ENCODE measurements at places on chromosomes 3 and 15.

GRCh38 chr3:114542359-114542758 lies 248.5 kb downstream of the TIGIT start:
- no peak for DNase-seq

GRCh38 chr15:63764124-63764803 lies 69.5 kb downstream of the HERC1 start:
- no peak for DNase-seq

- DNase-seq, result no peak
These were observed 997.9 kb upstream of the ALCAM start for GRCh38 chr3:104368760-104369159.

DNA sequence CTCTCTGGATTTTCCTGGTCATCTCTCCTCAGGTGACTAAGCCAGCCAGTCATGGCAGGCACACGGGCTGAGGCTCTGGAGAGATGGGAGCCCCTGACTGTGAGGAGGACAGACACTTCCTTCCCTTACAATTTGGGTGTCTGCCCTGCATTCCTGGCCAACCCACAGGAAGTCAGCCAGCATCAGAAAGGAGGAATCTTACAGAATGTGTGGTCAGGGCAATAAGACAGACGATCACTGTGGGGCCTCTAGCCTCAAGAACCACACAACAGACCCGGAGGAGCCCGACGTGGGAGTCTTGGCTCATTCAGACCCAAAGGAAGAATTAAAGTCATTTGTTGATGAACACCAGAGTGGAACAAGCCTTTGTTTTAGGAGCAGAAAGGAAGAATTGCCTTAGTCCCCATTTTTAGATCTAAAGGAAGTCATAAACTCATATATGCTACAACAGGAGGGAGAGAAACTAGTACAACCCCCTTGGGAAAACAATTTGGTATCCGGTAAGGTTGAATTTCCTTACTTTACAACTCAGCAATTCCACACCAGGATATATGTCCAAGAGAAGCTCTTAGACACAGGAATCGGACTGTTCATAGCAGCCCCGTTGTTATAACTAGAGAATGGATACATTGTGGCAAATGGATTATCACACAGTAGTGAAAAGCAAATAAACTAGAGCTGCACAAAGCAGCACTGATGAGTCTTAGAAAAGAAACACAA lies 62.2 kb downstream of the ABTB1 start:
- no peak for DNase-seq

DNA sequence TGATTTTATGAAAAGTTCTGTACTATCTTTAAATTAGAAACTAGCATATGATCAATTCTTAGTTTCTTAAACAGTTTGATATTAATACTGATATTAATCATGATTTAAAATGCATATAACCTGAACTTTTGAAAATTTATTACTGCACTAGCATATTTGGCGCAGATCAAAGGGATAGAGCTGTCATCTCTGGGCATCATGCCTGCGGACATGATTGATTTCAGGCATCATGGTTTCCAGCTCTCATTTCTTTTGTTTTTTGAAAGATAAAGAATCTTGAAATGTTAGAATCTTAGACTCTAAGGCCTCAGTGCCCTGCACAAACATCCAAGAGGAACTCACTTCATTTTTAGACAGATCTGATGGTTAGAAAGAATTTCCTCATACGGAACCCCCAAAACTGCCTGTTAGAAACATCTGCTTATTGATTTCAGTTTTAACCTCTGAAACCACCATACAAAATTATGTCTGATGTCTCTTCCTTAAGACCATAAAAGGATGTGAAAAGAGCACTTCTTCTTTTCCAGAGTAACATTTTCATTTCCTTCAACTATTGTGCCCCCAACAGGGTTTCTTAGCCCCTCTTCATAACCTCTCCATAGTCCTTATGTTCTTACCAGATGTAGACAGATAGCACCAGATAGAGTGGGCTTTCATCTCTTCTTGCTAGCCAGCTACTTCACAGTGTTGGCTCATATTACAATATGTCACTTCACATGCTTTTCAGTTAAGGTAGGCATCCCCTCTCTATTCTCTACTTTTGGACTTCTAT lies 110.8 kb downstream of the BBX start:
- no peak for DNase-seq

- no peak for DNase-seq
These were observed 1035.3 kb upstream of the GBE1 start for GRCh38 chr3:82796765-82797164.

- DNase-seq, result no peak
These were observed 278.5 kb downstream of the PLOD2 start for GRCh38 chr3:145882436-145882835.

GRCh38 chr3:152436707-152437590 lies 168.2 kb downstream of the MBNL1 start:
- no peak for DNase-seq

DNA sequence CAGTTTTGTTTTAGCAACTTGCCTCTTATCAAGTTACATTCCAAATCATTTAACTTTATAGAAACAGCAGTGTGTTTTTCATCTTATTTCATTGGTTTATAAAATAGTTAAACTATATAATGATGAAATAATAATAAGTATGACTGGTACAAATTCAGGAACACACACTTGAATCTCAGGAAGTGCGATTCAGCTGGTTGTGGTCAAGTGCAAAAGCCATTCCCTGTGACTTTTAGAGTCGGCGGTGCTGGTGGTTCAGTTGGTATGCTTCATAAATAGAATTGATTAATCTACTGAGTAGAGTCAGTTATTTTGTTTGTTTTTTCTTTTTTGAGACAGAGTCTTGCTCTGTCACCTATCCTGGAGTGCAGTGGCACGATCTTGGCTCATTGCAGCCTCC lies 22.7 kb downstream of the SACM1L start:
- no peak for DNase-seq

DNA sequence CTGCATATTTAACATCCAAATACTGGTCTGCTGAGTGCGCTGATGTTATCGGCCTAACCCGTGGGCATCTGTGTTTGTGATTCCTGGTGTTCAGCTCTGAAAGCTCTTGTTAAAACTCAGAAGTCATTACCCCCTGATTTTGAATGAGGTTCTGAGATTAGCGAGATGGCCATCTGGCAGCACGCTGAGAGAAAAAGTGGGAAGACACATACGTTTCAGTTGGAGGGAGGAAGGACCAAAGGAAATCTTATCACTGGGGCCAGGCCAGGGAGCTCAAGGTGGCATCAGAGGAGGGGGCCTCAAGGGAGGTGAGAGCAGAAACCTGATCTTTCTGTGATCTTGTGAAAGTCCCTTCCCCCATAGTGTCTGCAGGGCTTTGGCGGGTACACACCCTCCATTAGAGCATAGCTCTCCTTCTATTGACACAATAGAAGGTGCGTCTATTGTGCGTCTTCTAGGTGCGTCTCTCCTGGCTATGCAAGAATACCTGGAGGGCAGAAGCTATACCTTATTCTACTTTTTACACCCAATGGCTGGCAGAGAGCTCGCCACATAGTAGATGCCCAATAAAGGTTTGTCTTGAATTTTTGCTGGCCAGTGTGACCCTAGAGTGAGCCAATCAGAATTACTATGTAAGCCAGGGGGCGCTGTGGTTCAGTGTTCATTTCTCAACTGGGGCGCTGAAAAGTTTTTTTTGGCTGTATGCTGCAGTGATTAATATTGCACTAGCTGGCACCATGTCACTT lies 182.4 kb downstream of the SHQ1 start:
- DNase-seq, result peak; percentile 68

DNA sequence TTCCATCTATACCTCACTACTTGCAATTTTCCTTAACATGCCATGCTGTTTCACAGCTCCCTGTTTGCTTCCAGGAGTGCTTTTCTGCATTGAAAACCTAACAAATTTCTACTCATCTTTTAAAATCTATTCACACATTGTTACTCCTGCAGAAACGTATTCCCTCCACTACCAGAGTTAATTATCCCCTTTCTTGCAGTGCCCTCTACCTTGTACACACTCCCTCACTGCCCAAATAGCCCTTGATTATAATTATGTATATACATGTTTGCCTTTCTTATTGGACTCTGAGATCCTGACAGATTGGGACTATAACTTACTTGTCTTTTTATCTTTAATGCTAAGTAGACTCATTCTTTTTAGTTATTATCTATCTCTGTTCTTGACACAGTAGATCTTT lies 325.0 kb downstream of the OXSM start:
- no peak for DNase-seq

GRCh38 chr3:72523429-72524151 lies 324.7 kb downstream of the SHQ1 start:
- DNase-seq, result no peak

GRCh38 chr3:183527428-183528379 lies 27.8 kb downstream of the KLHL6 start:
- no peak for DNase-seq

DNA sequence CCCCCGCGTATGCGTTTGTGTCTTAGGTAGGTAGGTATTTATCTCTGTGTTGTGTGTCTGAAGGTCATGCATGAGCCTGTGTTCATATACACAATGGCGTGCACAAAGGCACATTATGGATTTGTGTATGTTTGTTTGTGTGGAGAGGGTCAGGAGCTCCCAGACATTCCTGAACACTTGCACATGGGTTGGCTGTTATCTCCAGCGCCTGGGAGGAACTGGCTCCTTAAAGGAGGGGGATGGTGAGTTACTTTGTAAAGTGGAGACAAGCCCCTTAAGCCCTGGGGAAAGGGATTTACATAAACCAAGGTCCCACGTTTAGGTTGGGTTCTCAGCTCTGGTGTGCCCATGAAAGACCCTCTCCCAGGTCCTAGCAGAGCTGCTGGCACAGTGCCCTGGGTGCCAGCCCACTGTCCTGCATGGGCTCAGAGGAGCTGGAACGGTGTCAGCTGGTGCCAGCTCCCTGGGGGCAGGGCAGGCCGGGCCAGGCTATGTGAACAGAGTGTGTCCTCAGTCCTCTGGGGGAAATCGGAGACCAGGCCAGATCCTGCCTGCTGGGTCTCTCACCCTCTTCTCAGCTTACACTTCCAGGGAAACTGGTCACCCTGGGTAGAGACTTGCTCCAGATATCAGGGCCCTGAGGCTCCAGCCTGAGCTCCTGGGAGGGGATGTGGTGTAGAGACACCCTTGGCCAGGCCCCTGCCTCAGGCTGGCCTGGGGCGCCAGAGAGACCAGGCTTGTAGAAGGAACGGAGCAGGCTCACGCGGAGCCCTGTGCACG lies 25.1 kb downstream of the SNX33 start:
- no peak for DNase-seq

- peak; percentile 26 for DNase-seq
These were observed 141.3 kb upstream of the CCDC54 start for GRCh38 chr3:107235928-107236315.

- no peak for DNase-seq
These were observed 87.4 kb downstream of the THSD4 start for GRCh38 chr15:71202712-71203111.

- no peak for DNase-seq
These were observed 3.7 kb upstream of the SQOR start for GRCh38 chr15:45630917-45631691.

- DNase-seq, result no peak
These were observed 508.3 kb downstream of the SOX2 start for GRCh38 chr3:182220013-182220412.

- no peak for DNase-seq
These were observed 2.1 kb upstream of the ALAS1 start for GRCh38 chr3:52195823-52196331.

- no peak for DNase-seq
These were observed 35.1 kb upstream of the CPB1 start for GRCh38 chr3:148792516-148792915.

DNA sequence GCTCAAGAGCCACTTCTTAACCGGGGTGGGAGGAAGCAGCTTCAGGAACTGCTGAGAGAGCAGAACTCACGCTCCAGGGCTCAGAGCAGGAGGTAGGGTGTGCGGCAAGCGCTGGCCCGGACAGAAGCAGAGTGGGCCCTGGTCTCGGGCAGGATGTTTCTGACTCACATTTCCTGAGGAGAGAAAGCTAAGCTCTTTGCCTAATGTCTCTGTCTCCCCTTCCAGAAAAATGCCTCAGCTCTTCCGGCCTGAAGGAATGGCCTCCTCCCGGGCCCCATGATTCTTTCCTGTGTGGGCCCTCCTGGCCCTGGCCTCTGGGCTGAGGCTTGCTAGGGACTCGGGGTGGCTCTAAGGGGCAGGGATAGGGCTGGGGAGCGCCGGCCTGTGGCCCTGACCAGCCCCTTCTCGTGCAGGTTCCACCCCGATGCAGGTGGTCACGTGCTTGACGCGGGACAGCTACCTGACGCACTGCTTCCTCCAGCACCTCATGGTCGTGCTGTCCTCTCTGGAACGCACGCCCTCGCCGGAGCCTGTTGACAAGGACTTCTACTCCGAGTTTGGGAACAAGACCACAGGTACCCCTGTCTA lies 4.1 kb upstream of the STAB1 start:
- DNase-seq, result no peak

DNA sequence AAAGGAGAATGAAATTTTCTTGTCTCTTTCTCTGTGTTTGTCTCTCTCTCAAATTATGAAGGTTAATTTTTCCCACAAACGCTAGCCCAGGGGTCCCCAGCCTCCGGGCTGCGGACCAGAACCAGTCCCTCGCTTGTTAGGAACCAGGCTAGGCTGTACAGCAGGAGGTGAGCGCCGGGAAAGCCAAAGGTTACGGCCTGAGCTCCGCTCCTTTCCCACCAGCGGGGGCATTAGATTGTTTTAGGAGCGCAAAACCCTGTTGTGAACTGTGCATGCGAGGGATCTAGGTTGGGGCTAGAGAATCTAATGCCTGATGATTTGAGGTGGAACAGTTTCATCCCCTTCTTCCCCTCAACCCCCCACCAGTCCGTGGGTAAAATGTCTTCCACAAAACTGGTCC lies 74.7 kb upstream of the ZNF385D start:
- DNase-seq, result no peak

DNA sequence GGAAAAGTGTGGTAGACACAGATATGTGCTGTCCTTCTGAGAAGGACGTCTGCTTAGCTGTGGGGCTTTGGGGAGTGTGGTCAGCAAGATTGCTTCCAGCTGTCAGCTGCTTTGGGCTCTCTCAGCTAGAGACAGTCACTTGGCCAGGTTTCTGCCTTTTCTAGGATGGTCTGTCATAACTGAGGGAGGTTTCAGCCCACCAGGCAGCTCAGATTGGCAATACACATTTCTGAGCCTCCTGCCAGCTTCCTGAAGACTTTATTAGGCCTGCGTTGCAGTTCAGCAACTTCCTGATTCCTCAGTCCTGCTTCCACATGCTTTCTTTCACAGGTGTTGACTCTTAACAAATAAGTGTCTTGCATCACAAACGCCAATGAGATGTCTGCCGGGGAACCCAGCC lies 286.5 kb downstream of the SQOR start:
- DNase-seq, result no peak

- no peak for DNase-seq
These were observed 15.8 kb downstream of the LOXL1 start for GRCh38 chr15:73941871-73942635.

GRCh38 chr3:122880624-122881023 lies 85.8 kb downstream of the SLC49A4 start:
- DNase-seq, result no peak

- DNase-seq, result no peak
These were observed 78.4 kb upstream of the RASGRF1 start for GRCh38 chr15:79168922-79169456.

- no peak for DNase-seq
These were observed 884 bp upstream of the KNL1 start for GRCh38 chr15:40593165-40593564.

- DNase-seq, result no peak
These were observed 62.2 kb downstream of the MB21D2 start for GRCh38 chr3:192855434-192855833.

- DNase-seq, result no peak
These were observed 45.3 kb downstream of the SEMA3G start for GRCh38 chr3:52399593-52399992.

All from stimulated activated naive CD8-positive, alpha-beta T cell treated with anti-CD3 and anti-CD28 coated beads, Interleukin-15, Interleukin-2, amounts not matched to agents 100 U/mL and 50 U/mL, for 24 hours (primary cell).